ENCODE measurements at places on chromosomes 11 and 22. TPM values are rescaled to one million over a fixed set of nuclear protein-coding genes. Genes with fewer than 3 reads are reported as not detected.

The PARVG gene
- total RNA-seq, result 74.9 TPM

The UQCR10 gene
- 63.4 TPM for total RNA-seq

GRCh38 chr11:117229411-117229810, 2.5 kb downstream of the PCSK7 start:
- DNase-seq, result no peak

GRCh38 chr11:27421819-27422494, 50.6 kb downstream of the LGR4 start:
- DNase-seq, result no peak

DNA sequence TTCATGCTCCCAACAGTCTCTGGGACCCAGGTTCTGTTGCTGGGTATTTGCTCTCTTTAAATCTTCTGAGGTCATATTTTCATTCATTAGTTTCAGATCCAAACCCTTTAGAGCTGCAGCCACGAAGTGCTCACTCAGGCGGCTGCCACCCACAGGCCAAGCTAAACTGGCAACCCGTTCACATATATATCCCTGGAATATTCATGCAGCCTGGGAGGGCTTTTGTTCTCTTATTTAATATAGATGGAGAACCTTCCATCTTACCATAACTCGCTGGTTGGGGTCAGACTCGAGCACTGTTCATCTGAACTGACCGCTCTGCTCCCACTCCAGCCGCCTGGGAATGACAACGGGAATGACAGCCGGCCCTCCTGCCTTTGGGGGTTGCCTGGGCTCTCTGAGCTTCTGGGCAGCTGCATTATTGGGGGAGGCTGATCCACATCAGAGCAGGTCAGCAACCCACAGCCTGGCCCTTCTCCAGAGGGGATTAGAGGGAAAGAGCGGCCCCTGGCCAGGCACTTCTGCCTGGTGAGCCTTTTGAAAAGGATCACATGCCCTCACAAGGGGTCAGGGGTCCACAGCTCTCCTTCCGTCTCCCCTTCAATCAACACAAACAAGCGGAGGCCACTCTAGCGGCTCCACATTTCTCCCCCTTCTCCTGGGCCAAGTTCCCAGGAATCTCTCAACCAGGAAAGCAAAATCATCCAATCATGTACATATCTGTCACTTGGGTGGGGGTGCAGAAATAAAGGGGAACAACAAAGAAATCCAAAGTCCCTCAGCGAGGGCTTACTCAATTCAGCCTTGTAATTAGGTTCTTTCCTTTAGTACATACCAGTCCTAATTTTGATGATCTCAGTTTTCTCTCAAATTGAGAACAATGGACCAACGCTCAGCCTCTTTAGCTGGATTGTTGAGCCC, 11.8 kb downstream of the TMEM184B start:
- DNase-seq, result no peak

- DNase-seq, result no peak
These were observed 1.1 kb upstream of the RAC2 start for GRCh38 chr22:37244922-37245722.

GRCh38 chr22:50032941-50033601, 20.5 kb upstream of the IL17REL start:
- no peak for DNase-seq
